ENCODE measurements at places on chromosomes 2 and 18.

GRCh38 chr2:199682001-199682400 is 169.0 kb downstream of the FTCDNL1 start:
- no peak for DNase-seq

- no peak for DNase-seq
Observed at GRCh38 chr2:72057308-72057707, 90.4 kb downstream of the CYP26B1 start.

DNA sequence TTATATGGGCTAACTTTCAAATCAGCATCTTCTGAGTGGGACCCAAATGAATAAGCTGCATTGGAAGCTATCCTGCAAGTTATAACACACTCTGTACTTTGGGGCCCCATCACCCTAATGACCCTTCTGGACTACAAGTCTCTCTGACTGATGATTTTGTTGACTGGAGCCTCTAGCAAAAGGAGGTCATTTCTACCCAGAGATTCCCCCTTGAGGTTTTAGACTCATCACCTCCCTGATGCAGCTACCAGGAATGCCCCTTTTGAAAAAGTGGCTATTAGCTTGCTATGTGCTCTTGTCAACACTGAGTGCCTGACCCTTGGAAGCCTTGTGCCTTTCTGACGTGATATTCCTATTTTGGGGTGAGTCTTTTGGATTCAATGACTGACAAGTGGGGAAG is 54.5 kb upstream of the NEMP2 start:
- no peak for DNase-seq

DNA sequence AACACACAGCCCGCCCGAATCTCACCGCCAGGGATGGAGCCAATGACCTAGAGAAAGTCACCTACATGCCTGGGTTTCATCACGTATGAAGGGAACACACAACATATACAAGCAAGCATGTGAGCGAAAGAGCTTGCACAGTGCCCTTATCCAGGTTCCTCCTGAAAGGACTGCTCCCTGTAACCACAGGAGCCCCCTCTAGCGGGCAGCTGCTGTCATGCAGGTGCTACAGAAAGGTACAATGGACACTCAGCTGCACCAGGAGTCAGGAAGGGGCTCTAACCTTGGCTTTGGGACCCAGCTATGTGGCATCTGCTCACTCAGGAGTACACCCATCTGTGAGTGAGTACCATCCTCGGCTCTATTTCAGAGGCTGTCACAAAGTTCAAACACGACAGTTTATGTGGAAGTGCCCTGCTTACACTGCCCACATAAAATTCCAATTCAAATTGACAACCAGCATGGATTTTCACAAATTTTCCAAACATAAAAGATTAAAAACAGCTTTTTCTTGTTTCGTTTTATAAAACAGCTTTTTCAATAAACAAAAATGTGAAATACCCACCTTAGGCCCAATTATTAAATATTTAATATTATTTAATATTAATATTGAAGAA is 3.5 kb downstream of the NDUFA10 start:
- DNase-seq = no peak

- peak; percentile 75 for DNase-seq
Observed at GRCh38 chr2:122203523-122203922, 448.1 kb downstream of the TSN start.

GRCh38 chr2:232310121-232310520 is 68.4 kb upstream of the ALPP start:
- DNase-seq = no peak

GRCh38 chr2:170723446-170723958 is 8.4 kb downstream of the SP5 start:
- no peak for DNase-seq

- DNase-seq = no peak
Observed at GRCh38 chr18:50397023-50397422, 22.2 kb downstream of the SKA1 start.

- no peak for DNase-seq
Observed at GRCh38 chr2:179995741-179996515, 11.2 kb downstream of the CWC22 start.

GRCh38 chr2:222447131-222447530 is 22.8 kb downstream of the SGPP2 start:
- no peak for DNase-seq

- no peak for DNase-seq
Observed at GRCh38 chr18:73270920-73271634, 403.3 kb upstream of the NETO1 start.
